ENCODE measurements at places on chromosomes 4 and X.

GRCh38 chr4:146643812-146644401 lies 5.2 kb downstream of the POU4F2 start:
- no peak for DNase-seq

- DNase-seq, result no peak
Observed at GRCh38 chr4:152935631-152936445, at the start of gene FHDC1. TSS of gene FHDC1 (plus strand) at chr4:152936323. CDS start at chr4:152943058, 6,735 bp downstream.

- no peak for DNase-seq
Observed at GRCh38 chr4:80226094-80226493, 28.8 kb downstream of the PRDM8 start.

GRCh38 chr4:187042251-187042650 lies 318.6 kb upstream of the FAT1 start:
- DNase-seq, result no peak

DNA sequence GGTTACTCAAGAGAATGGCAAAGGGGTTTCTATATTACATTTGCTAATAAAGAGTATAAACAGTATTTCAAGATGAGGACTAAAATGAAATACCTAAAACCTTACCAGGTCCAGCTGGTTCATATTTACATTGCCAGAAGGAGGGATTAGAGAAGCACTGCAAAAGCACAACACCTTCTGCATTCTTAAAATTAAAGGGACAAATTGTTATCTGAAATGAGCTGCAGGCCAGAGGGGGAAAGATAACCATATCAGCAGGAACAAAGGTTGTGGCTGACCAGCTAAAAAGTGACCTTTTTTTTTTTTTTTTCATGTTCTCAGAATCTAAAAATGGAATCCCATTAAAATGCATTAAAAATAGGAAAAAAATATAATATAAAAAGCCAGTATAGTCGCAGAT lies 39.7 kb downstream of the AFF2 start:
- DNase-seq, result no peak
